ENCODE measurements at places on chromosomes 7 and 10.

DNA sequence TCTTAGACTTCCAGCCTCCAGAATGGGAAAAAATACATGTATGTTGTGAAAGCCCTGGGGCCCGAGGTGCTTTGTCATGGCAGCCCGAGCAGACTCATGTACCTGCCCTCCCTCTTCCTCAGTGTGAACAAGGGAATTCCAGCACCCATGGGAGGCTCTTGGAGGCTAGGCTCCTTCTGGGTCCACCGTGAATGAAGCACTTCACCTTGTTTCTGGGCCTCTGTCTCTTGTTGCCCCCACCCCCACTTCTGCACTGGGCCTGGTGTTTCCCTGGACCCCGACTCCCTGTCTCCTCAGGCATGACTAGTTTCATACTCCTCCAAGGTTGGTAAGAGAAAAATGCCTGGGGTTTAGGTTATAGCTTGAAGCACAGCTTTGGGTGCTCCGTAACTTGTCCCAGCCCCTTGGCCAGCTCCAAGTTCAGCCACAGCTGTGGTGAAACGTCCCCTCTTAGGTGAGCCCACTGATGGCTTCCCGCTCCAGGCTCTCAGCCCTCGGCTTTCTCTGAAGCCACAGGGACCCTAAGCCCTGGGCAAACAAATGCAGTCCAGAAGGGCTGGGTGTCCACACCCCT is 30.2 kb upstream of the ARHGAP22 start:
- no peak for DNase-seq

- no peak for DNase-seq
Observed at GRCh38 chr10:3122486-3123205, 49.9 kb downstream of the PITRM1 start.

DNA sequence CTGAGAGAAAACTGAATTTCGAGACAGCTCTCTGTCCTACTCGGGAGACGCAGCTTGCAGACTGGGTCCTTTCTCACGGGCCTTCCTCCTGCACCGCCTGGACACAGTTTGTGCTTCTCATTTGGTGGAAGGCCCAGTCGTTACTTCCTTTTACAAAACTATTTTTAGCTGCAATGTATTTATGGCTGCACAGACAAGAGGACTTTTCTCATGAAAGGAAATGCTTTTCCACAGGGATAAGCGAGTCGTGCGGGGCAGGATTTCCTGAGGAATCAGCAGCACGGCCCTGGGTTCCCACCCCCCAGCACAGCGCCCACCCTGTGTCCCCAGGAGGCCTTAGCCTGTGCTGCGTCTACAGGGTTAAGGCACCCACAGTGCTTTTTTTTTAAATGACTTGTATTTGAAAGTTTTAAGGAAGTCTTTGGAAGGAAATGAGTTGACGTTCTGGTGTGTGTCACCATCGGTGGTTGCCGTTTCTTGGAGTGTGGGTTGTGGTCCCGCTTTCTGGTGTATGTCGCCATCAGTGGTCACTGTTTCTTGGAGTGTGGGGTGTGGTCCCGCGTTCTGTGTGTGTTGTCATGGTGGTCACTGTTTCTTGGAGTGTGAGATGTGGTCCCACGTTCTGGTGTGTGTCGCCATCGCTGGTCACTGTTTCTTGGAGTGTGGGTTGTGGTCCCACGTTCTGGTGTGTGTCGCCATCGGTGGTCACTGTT is 50.9 kb downstream of the INPP5A start:
- DNase-seq: peak; percentile 8

GRCh38 chr10:18497806-18498369 is 153.5 kb downstream of the NSUN6 start:
- no peak for DNase-seq

- peak; percentile 94 for DNase-seq
Observed at GRCh38 chr10:6530211-6530840, 49.8 kb downstream of the PRKCQ start.

GRCh38 chr7:129055294-129055816 is 444 bp upstream of the TNPO3 start:
- no peak for DNase-seq

- no peak for DNase-seq
Observed at GRCh38 chr7:158000160-158000559, 587.5 kb downstream of the PTPRN2 start.

- DNase-seq: peak; percentile 64
Observed at GRCh38 chr10:3071405-3072198, 4.3 kb downstream of the PFKP start.

- DNase-seq: no peak
Observed at GRCh38 chr7:18941207-18941606, 176.2 kb downstream of the TWIST1 start.

DNA sequence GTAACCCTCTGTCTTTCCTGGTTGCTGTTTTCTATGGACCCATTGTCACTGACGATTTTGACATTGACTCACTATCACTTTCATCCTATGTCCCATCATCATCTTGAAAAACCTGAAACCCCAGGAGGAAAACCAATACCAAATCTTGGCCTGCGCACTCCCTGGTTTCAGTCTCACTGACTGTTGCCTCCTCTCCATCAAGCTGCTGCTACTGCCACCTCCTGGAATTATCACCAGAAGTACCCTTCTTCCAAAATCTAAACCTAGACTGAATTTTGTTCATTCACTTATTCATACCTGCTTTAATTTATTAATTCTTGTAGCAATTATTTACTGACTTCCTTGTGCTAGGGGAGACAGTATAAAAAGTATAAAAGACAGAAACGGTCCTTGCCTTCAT is 44.5 kb upstream of the ACBD5 start:
- DNase-seq: peak; percentile 52

- no peak for DNase-seq
Observed at GRCh38 chr10:30127120-30127541, 67.7 kb upstream of the JCAD start.

- DNase-seq: no peak
Observed at GRCh38 chr10:101287183-101287996, 58.1 kb upstream of the LBX1 start.

- no peak for DNase-seq
Observed at GRCh38 chr7:29199776-29200175, 5.2 kb downstream of the CHN2 start.

DNA sequence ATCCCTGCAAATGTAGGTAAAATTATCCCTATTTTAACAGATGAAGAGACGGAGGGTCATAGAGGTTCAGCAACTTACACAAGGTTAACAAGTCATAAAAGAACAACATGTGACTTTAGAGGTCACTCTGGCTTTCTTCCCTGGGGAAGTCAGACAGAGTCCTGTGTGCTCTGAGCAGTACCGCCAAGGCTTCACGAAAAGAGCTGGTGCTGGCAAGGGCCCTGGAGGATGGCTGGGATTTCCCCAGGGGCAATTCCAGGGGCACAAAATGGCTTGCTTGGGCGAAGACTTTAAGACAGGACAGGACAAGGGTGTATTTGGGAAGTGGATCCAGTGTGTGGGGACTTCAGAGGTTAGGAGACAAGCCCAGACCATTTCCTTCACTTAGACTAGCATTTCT is 144.1 kb downstream of the PIP4K2A start:
- no peak for DNase-seq

GRCh38 chr10:101005361-101005760 is 5.8 kb downstream of the LZTS2 start:
- DNase-seq: no peak

DNA sequence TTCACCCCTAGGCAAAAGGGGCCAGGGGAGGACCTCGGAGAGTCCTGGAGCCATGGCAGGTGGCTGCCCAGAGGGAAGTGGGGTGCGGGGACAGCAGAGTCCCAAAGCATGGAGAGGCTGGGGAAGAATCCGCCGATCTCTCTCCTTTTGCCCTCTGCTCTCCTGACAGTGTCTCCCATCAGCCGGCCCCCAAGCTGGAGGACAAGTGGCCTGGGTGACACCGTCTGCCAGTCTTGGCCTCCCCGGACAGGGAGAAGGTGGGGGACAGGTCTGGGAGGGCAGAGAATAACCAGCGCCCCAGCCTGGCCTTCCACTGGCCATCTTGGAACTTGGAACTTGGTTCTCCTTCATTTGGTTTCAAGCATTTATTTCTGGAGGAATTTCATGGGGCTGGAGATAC is 77.9 kb downstream of the CAMK1D start:
- DNase-seq: no peak

GRCh38 chr10:51047857-51048256 is 26.4 kb upstream of the PRKG1 start:
- no peak for DNase-seq

GRCh38 chr7:14271441-14271840 is 282.0 kb upstream of the ETV1 start:
- DNase-seq: no peak

- no peak for DNase-seq
Observed at GRCh38 chr10:118910702-118911101, 118.8 kb upstream of the NANOS1 start.

DNA sequence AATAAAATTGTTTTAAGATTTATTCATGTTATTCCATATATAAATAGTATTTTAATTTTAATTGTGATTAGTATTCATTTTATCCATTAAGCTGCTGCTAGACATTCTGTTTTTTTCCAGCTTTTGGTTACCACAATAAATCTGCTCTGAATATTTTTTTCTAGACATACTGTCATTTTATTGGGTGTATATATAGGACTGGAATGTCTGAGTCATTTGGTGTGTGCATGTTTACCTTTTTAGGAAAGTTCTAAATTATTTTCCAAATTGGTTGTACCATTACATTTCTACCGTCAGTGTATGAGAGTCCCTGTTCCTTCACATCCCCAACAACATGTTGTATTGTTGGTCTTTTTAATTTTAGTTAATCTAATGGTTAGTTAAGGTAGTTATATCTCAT is 1138.1 kb downstream of the REEP3 start:
- no peak for DNase-seq

Measured in CD4-positive, alpha-beta T cell treated with Interleukin-4 for 4 hours (primary cell).